A549 treated with ZK216348 at 1 μM for 4 hours (cell line): ENCODE measurements at places on chromosomes 4 and X. TPM values are rescaled to one million over a fixed set of nuclear protein-coding genes. Genes with fewer than 3 reads are reported as not detected.

PDE6B gene
- not detected in 5 replicates for total RNA-seq

AMBN gene
- not detected in 5 replicates for total RNA-seq

WWC2 gene
- total RNA-seq, result 12.0 to 19.8 TPM (median 17.5 TPM) in 5 replicates

IL1RAPL1 gene
- total RNA-seq, result not detected in 5 replicates

SORCS2 gene
- 4.0 to 5.9 TPM (median 5.5 TPM) in 5 replicates for total RNA-seq

GSX2 gene
- total RNA-seq, result not detected in 5 replicates

CT45A5 gene
- not detected in 5 replicates for total RNA-seq

STOX2 gene
- total RNA-seq, result 1.5 to 3.9 TPM (median 2.8 TPM) in 5 replicates

ETDA gene
- not detected in 5 replicates for total RNA-seq

CCKAR gene
- not detected in 5 replicates for total RNA-seq

UGT2B10 gene
- not detected in 5 replicates for total RNA-seq

IL9R gene
- total RNA-seq, result 0.07 to 0.36 TPM (median 0.20 TPM) in 3 of 5 replicates, not detected in the others

SYP gene
- total RNA-seq, result 2.2 to 3.4 TPM (median 3.1 TPM) in 5 replicates

PAGE2 gene
- total RNA-seq, result not detected in 5 replicates
